ENCODE measurements at places on chromosomes 12 and 14.

- no peak for DNase-seq
Measured at GRCh38 chr14:75854111-75854799, 127.5 kb downstream of the TGFB3 start.

- DNase-seq: no peak
Measured at GRCh38 chr12:110807640-110808039, 39.1 kb upstream of the CCDC63 start.

- DNase-seq: no peak
Measured at GRCh38 chr12:31227401-31227981, 98.5 kb downstream of the SINHCAF start.

GRCh38 chr14:42961509-42961908, 1354.8 kb downstream of the LRFN5 start:
- DNase-seq: no peak

DNA sequence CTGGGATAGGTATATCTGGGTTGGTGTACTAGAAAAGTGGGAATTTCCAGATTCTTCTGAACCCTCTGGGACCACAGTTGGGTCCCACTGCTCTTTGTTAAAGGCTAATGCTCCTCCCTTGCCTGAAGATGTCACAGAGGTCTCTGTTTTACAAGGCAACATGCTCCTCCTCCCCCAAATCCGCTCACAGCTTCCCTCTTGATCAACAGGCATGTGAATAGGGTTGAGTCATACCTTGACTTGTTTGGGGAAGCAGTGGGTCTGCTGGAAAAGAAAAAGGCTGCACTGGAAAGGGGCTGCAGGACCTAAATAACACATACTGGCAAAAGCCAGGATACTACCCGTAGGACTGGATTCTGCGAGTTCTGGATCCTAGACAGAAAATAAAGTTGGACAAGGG, 165.4 kb upstream of the TMEM260 start:
- no peak for DNase-seq

DNA sequence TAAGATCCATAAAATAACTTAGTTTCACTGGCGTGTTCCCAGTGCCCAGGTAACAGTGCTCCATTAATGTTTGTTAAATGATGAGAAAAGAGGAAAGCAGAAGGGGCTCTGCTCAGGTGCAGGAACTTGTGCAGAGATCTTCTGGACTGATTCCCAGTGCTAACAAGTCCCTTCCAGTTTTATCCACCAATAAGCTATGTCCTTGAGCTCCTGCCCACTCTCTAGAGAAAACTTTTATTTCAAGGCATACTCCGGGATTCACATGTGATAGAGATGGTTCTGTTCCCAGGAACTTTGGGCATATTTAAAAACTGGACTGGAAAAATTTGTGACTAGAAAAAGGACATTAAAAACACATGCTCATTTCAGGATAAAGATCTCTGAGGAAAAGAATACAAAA, 1.9 kb downstream of the GYS2 start:
- no peak for DNase-seq

DNA sequence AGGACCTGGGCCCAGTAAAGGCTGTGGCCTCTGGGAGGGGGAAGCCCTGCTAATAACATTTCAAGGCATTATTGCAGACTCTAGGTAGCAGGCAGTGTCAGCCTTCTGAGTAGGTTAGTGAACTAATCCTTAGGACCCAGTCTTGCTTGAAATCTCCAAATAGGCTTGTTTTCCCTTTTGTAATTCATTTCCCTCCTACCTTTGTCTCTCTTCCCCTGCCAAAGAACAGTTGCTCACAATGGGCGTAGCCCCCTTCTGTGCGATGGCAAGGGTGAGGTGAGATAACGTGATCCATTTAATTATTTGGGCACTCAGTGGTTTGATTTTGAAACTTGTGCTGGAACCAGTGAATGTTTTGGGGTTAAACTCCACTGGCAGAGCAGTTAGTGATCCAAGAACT, 10.9 kb downstream of the PELI2 start:
- no peak for DNase-seq

- no peak for DNase-seq
Measured at GRCh38 chr14:97290977-97291376, 493.8 kb downstream of the VRK1 start.

DNA sequence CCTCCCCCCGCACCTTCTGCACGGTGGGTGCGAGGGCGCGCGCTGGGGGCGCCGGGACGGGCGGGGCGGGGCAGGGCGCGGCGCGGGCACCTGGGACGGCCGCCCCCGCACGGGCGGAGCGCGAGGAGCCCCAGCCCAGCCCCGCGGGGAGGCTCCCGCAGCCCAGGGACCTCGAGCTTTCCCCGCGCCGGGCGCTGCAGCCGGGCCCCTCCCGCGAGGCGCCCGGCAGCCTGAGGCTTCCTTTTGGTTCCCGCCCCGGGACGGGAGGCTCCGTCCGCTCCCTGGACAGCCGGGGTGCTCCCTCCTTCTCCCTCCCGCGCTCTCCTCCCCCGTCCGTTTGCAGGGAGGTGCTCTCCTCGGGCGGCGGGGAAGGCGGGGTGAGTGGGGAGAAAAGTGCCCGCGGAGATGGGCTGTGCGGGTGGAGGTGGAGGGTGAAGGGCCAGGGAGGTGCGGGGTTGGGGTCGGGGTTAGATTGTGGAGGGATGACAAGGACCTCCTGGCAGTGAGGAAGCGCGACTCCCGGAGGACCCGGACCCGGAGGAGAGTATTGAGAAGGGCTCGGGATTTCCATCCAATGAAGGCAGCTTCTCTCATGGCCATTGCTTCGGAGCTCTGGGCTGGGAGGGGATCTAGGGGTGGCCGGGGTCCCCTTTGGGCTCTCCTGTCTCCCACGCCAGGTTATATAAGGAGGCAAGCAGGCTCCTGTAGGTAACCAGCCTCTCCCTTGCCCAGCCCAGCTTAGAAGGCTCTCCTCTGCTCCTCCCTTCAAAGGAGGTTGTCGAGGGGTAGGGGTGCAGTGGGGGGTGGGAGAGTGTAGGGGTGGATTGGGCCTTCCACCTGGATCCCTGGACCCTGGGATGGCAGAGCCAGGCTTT, 645 bp downstream of the JDP2 start:
- no peak for DNase-seq

DNA sequence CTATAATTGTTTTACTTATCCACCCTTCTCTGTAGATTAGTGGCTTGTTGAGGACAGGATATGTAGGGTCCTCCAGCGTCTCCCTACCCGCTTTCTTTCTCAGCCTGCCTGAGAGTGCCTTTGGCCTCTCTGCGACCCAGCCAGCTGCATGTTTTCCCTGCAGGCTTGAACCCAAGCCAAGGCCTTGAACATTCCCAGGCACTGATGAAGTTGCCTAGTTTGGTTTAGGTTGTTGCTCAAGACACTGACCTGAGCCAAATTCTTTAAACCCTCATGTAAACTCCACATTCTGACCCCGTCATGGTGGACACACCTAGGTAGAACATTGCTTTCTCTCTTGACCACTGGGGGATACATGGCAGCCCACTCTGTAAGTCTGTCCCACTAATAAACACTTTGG, 33.4 kb upstream of the TXNRD1 start:
- DNase-seq: no peak

DNA sequence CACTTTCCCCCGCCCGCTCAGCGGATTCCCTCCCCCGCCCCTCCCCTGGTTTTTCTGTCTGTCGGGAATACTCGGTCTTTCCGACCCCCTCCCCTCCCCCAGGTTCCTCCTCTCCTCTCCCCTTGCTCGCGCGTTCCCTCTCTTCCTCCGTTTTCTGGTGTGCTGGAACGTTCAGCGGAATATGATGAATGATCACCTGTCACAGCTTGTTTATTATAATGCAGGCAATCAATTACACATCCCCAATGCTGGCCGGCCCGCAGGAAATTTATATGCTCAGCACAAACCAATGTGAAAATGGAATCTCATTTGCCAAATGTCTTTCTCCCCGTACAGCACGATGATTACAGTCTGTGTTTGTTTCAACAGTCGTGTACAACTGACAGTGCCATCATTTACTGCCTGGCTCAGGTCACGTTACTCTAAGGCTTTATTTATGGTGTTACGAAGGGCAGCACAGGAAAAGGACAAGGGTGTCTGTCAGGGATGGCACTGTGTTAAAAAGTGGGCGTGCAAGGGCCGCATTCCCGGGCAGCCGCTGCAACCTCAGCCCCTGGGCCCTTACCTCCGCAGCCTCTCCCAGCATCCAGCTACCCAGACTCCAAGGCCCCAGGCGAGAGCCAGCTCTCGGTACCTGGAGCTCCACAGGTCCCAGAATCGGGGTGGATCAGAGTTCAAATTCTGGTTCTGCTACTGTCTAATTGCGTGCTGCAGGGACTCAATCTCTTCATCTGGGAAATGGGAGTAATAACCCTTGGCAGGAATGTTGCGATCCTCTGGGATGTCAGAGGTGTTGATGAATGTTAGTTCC, 24.7 kb upstream of the MAP1LC3B2 start:
- DNase-seq: no peak

- no peak for DNase-seq
Measured at GRCh38 chr14:86532219-86532618, 1002.3 kb downstream of the FLRT2 start.

DNA sequence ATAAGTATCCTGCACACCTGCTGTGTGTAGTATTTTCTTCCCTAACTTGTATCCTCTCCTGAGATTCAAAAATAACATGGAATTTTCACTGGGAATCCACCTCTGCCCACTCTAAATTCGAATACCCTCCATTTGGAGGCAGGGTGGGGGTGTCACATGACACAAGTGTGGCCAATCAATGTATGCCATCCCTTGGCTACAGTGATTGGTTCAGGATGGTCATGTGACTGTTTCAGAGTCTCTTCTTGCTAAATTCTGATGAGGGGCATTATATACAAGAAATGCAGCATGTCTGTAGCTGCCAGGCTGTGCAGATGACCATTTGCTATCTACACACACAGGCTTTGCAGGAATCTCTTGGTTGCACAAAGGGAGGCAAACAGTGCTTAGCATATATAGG, 86.8 kb upstream of the TMEM132C start:
- DNase-seq: no peak

DNA sequence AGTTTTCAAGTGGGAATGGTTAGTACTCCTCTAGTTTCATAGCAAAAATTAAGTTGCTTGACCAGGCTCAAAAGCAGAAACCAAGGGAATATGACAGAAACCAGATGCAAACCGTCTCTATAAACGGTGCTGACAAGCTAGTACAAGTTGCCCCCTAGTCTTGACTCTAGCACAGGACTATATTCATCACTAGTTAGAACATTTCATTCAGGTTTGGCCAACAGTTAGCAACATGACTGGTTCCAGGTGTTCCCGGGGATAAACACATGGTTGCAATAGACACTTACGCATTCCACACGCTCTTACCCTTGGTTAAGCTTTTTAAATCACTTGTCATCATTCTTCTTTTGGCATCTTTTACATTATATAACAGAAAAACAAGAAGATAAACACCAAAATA, 103.6 kb downstream of the SCFD1 start:
- DNase-seq: no peak

DNA sequence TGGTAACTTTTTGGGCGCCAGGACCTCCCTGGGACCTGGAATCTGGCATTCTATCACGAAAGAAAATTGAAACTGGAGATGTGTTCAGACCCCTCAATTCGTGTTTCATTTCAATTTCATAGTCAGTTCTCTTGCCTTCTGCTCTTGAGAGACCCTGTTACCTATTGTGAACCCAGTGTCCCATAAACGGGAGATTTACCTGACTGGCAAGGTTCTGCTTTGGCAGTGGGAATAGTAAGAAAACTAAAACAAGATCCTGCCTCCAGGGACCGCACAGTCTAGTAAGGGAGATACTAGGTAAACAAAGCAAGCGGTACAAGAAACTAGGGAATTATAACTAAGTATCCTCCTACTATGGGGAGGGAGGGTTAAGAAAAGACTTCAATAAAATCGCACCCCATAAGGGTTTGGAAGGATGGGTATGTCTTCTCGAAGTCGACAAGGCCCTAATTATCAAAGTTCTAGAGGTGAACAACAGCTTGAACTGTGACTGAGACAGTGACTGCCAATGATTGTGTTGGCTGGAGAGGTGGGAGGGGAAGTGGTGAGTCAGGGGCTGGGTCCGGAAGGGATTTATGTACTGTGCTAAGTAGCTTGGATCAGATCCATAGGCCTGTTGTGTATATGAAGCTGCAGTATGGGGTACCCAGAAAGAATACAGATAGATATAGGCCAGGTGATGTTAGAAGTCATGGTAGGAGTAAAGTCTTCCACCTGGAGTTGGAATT, 754 bp downstream of the ACSS3 start:
- no peak for DNase-seq

DNA sequence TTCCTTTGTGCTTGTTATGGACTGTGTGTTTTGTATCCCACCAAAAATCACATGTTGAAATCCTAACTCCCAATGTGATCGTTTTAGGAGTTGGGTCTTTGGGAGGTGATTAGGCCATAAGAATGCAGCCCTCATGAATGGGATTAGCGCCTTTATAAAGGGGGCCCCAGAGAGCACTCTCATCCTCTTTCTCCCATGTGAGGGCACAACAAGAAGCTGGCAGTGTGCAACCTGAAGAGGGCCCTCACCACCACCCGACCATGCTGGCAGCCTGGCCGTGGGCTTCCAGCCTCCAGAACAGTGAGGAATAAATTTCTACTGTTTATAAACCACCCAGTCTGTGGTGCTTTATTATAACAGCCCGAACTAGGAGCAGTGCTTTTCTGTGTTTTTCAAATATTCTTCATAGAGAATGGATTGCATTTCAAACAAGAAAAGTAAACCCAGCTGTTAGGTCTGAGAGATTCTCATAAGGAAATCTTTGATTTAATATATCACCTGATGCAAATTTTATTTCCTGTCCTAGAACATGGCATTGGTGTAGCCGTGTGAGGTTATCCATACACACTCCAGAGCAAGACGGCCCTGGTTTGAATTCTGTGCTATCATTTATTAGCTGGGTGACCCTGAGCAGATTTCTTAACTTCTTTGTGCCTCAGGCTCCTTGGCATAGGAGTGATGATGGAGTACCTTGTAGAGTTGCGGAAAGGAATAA, 27.8 kb downstream of the HSPB8 start:
- no peak for DNase-seq

GRCh38 chr12:26134540-26134939, 9.7 kb upstream of the BHLHE41 start:
- no peak for DNase-seq

DNA sequence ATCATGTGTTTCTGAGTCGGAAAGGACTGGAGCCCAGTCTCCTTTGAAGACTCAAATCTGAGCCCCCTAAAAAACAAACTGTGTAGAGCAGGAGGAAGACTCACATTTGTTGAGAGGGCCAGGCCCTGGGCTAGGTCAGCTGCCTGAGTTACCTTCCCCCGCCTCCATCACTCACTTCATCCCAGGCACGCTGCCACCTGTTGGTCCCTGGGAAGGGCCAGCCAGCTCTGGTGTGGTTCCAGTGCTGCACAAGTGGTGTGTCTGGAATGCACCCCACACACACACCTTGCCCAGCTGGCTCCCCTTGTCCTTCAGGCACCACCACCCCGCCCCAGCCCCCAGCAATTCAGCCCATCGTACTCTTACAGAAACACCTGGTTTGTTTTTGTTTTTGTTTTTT, 9.0 kb downstream of the MVK start:
- no peak for DNase-seq

DNA sequence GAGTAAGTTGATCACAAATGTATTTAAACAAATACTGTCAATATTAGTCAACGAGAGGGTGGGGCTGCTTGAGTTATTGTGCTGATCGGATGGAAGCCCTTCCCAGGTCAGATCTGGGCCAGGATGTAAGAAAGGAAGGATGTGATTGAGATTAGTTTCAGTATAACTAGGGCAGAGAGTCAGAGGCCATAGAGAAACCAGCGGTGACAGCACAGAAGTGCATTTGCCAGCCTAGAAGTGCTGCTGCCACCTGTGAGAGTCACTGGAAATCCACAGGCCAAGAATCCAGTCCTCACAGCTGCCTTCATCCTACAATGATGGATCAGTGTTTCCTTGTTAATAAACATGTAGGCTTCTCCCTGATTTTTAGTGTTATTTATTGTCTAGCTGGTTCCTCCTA, 9.8 kb upstream of the FERMT2 start:
- no peak for DNase-seq

GRCh38 chr14:102323102-102323501, 3.6 kb downstream of the ZNF839 start:
- DNase-seq: no peak

All from stimulated activated effector memory CD8-positive, alpha-beta T cell treated with anti-CD3 and anti-CD28 coated beads, Interleukin-12 subunit alpha, Interleukin-12 subunit beta, amount 100 ng/mL, for 72 hours (primary cell).